ENCODE measurements at places on chromosomes 7 and 10. TPM values are rescaled to one million over a fixed set of nuclear protein-coding genes. Genes with fewer than 3 reads are reported as not detected.

DNA sequence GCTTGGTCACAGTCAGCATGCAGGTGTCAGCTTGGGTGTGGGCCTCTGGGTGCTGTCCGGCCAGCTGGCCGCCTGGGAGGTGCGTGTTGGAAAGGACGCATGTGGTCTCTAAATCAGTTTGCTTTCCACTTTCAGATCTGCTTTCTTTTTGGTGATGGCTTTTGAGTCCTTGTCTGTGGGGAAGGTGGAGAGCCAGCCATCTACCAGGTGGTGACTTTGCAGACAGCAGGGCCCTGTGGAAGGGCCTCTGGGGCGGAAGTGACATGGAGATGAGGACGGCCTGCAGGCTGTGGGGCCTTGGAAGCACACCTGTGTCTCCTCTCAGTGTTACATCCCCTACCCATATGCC, 59.4 kb downstream of the WDR37 start:
- DNase-seq: no peak

GRCh38 chr10:115827231-115828009, 445.6 kb downstream of the GFRA1 start:
- no peak for DNase-seq

GRCh38 chr7:150957133-150958020, 20.7 kb downstream of the KCNH2 start:
- no peak for DNase-seq

GRCh38 chr10:77776487-77776886, 138.9 kb upstream of the KCNMA1 start:
- no peak for DNase-seq

- no peak for DNase-seq
Observed at GRCh38 chr7:138661069-138661635, 40.0 kb downstream of the SVOPL start.

DNA sequence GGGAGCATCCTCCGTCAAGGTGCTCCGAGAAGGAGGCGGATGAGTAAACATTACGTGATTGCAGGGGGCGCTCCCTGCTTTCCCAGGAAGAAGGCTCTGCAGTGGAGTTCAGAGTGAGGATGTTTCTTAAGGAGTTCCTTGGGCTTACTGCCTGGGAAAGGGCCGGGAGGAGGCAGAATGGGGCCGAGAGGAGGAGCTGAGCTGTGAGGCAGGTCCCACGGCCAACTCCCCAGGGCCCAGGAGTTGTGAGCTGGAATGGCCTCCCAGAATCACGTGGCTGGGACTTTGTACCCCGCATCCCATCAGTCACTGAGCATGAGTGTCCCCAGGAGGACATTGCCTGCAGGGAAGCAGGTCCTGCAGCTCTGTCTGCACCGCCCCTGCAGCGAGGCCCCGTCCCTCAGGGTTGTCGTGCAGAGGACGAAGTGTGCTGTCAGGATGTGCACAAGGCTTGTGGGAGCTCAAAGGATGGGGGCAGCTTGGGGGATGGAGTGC, 75.5 kb downstream of the DYNC2I1 start:
- DNase-seq: no peak

PRSS2 gene
- total RNA-seq: 0.97 TPM

PDLIM1 gene
- 31.3 TPM for total RNA-seq

ANLN gene
- 104 TPM for total RNA-seq

ADIRF gene
- total RNA-seq: not detected

AKR1C4 gene
- total RNA-seq: not detected
